Heart right ventricle (tissue), 16 donors: ENCODE measurements at places on chromosomes 6 and 20. TPM values are rescaled to one million over a fixed set of nuclear protein-coding genes. Genes with fewer than 3 reads are reported as not detected.
A peak's percentile ranks its signal among the peaks of the same experiment; 100 is the strongest.

DNA sequence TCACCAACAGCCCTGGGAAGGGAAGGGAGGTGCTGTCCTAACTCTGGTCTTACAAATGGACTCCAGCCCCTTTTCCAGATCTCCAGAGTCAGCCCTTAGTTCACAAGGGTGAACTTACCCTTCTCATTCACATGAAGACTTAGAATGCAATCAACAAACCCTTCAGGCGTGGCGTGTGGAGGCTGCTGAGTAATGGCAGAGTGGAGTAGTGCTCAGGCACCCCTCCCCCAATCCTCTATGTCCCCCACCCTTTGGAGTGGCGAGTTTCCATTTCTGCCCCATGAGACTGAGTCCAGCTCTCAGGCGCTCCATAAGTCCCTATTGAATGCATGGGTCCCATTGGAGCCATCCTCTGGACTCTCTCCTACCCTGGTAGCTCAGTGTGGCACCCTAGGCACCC, 3.3 kb downstream of the SNAI1 start:
- no peak overlapping the region for H3K4me3 ChIP-seq
- no peak for DNase-seq
- no peaks in the 10 kb centered on the region for H3K27me3 ChIP-seq
- peaks cover 27% of the 10 kb centered on the region for H3K4me1 ChIP-seq
- no peaks in the 10 kb centered on the region for H3K36me3 ChIP-seq
- H3K27ac ChIP-seq = peak overlapping the region; percentile 36

DNA sequence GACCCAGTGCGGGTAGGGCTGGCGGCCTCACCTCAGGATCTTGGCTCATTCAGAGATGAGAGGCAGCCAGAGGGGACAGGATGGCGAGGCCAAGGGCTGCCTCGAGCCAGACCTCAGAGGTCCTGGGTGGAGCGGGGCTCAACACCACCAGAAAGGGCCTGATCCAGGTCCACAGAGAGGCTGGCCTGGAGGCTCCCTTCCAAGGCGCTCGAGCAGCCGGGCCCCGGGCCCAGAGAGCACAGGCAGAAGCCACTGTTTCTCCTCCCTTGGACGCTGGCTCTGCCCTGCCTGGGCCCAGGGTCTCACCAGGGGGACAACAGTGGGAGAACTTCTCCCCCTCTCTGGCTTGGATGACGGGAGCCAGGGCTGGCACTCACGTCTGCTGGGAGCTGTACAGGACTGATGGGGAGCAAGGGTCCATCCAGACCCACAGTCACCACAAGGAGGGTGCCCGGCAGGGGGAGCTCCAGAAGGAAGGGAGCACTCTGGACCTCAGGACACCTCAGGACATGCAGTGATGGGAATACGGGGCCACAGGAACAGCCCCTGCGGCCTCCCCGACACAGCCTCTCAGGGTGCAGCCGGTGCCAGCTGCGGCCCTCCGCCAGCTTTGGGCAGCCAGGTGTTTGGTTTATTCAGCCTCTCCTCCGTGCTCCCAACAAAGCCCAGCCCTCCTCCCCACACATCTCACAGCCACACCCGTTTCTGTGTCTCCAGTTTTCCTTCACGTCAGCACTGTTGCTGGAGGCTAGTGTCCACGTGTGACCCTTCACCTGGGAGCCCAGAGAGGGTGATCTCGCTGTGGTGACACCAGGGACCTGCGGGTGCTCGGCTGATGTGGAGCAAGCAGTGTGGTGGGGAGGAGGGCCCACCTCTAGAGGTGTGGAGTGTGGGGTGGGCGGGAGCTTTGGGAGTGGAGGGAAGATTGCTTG, 8.7 kb downstream of the RPS21 start:
- no peaks in the 10 kb centered on the region for H3K27me3 ChIP-seq
- no peak overlapping the region for H3K4me3 ChIP-seq
- H3K36me3 ChIP-seq = peaks cover 44% of the 10 kb centered on the region
- no peak for DNase-seq
- no peak overlapping the region for H3K27ac ChIP-seq

- H3K27ac ChIP-seq = no peak overlapping the region
- H3K27me3 ChIP-seq = no peaks in the 10 kb centered on the region
- no peaks in the 10 kb centered on the region for H3K36me3 ChIP-seq
- no peak for DNase-seq
- no peaks in the 10 kb centered on the region for H3K4me1 ChIP-seq
Observed at GRCh38 chr20:42485556-42485955, 704.1 kb downstream of the PTPRT start.

- no peak overlapping the region for H3K27ac ChIP-seq
- H3K27me3 ChIP-seq = no peaks in the 10 kb centered on the region
- DNase-seq = no peak
- H3K4me3 ChIP-seq = no peak overlapping the region
Observed at GRCh38 chr6:6766230-6766905, 177.8 kb downstream of the LY86 start.

GRCh38 chr6:93394471-93394870, 24.9 kb downstream of the EPHA7 start:
- H3K36me3 ChIP-seq = no peaks in the 10 kb centered on the region
- H3K27me3 ChIP-seq = peaks cover 4% of the 10 kb centered on the region
- no peak overlapping the region for H3K27ac ChIP-seq
- no peak overlapping the region for H3K4me3 ChIP-seq
- no peaks in the 10 kb centered on the region for H3K4me1 ChIP-seq

The SLC26A8 gene
- total RNA-seq = not detected

The FOXC1 gene
- 6.7 TPM for total RNA-seq

The GGTLC1 gene
- not detected for total RNA-seq

The OR2H2 gene
- total RNA-seq = not detected

The SYTL3 gene
- total RNA-seq = 10.8 TPM

The TBCC gene
- 13.3 TPM for total RNA-seq
